ENCODE measurements at places on chromosomes 6 and 20.

DNA sequence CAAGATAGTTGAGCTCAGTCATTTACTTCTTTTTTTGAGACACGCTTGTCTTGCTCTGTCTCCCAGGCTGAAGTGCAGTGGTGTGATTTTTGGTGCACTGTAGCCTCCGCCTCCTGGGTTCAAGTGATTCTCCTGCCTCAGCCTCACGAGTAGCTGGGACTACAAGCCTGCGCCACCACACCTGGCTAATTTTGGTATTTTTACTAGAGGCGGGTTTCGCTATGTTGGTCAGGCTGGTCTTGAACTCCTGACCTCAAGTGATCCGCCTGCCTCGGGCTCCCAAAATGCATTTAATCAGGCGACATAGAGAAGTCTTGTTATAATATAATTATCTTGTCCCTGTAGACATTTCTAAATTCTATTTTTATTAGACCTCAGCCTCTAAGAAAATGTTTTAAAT, 6.1 kb downstream of the AMD1 start:
- DNase-seq, result no peak

- no peak for DNase-seq
These were observed 152.2 kb downstream of the SYCP2 start for GRCh38 chr20:59781226-59781625.

- no peak for DNase-seq
These were observed 518.1 kb upstream of the JARID2 start for GRCh38 chr6:14727494-14728395.

DNA sequence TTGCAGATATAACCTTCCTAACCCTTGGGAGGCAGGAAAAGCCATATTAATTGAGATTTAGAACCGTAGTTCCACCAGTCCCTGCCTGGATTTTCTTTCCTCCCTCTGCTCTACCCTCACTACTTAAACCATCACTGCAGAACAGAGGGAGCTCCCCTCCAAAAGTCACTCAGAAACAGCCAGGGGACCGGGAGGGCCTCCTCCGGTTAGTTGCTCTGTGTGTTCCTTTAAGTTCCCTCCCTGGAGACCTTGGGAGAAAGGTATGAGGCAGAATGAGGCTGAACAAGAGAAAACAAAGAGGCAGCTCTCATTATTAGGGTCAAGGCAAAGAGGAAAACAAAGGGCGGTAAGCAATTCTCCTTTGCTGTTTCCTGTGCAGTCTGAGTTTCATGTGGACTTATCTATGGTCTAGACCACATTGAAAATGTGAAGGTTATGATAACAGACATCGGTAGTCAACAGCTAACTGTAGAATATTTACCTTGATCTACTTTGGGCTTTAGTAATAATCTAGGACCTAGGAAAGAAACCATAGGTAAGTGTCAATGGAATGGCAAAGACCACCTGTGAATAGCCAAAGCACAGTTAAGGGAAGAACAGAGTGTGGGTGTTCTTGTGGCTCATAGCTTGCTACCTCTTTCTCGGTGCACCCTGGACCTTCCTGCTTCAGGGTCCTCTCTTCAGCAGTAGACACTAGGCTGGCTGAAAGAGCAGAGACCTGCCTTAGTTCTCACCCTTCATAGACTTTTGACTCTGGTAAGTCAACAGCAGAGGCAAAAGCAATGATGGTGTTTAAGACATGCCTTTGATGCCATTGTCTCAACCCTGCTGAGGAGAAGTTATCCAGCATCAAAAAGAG, 250.9 kb upstream of the CITED2 start:
- DNase-seq, result no peak

DNA sequence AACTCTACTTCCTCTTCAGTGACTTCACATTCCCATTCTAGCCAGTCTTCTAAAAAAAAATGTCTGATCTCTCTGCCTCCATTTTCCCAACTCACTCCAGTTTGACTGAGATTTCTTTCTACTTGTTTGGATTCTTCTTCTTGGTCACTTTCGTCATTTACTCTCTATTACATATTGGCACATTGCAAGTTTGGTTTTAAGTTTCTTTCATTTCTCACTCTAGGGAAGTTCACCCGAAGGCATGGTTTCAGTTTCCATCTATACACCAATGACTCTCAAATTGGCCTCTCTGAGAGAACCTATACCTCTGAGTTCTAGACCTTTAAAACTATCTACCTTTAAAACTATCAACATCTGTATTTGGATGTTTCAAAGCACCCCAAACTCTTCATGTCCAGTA, 51.3 kb downstream of the CD109 start:
- no peak for DNase-seq

- no peak for DNase-seq
These were observed 554 bp upstream of the ZSCAN31 start for GRCh38 chr6:28336284-28337120.

DNA sequence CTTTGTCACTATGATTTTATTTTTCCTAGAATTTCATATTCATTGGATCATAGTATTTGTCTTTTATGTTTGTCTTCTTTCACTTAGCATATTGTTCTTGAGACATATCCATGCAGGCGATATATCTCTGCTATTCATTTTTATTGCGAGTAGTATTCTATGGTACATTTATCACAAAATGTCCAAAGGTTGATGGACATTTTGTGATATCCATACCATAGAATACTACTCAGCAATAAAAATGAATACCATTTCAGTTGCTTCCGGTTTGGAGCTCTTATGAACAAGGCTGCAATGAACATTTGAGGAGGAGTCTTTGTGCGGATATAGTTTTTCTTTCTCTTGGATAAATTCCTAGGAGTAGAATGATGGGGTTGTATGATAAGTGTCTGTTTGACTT, 28.8 kb upstream of the EYA2 start:
- no peak for DNase-seq
